ENCODE measurements at places on chromosomes 7 and 10. TPM values are rescaled to one million over a fixed set of nuclear protein-coding genes. Genes with fewer than 3 reads are reported as not detected.

GRCh38 chr10:91758303-91759146 lies 39.7 kb upstream of the TNKS2 start:
- DNase-seq: peak; percentile 56

METTL27 gene
- total RNA-seq: 11.8 TPM

SLC39A12 gene
- not detected for total RNA-seq

PLEKHS1 gene
- not detected for total RNA-seq

DNA sequence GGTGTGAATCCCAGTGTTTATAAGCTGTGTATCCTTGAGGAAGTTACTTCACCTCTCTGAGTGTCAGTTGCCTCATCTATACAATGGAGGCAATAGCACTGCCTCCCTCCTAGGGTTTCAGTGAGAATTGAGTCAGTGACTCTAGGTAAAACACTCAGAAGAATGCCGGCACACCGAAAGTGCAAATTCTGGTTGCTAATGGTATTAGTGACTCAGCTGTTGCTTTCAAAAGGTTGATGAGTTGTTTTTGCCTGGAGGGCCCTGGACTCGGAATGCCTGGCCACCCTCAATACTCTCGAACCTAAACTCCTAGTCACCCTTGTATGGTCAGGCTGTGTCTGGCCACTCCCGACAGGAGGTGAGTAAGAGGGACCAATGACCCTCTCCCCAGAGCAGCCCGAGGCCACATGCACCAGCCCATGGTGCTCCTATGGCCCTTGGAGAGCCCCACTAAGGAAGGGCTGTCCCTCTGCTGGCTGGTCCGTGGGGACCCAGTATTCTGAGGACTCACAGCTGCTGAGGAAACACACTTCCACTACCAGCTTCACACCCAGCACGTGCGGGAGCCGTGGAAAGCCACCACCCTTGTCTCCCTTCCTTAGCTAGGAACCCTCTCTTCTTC lies 60.2 kb downstream of the CALML3 start:
- peak; percentile 99 for DNase-seq

All from foreskin keratinocyte (primary cell).